Sigmoid colon (tissue), 7 donors: ENCODE measurements at places on chromosomes 13 and 19.
A peak's percentile ranks its signal among the peaks of the same experiment; 100 is the strongest.

GRCh38 chr19:17370026-17370587, 7.0 kb downstream of the PLVAP start:
- no peak overlapping the region for H3K27ac ChIP-seq
- no peak for DNase-seq

DNA sequence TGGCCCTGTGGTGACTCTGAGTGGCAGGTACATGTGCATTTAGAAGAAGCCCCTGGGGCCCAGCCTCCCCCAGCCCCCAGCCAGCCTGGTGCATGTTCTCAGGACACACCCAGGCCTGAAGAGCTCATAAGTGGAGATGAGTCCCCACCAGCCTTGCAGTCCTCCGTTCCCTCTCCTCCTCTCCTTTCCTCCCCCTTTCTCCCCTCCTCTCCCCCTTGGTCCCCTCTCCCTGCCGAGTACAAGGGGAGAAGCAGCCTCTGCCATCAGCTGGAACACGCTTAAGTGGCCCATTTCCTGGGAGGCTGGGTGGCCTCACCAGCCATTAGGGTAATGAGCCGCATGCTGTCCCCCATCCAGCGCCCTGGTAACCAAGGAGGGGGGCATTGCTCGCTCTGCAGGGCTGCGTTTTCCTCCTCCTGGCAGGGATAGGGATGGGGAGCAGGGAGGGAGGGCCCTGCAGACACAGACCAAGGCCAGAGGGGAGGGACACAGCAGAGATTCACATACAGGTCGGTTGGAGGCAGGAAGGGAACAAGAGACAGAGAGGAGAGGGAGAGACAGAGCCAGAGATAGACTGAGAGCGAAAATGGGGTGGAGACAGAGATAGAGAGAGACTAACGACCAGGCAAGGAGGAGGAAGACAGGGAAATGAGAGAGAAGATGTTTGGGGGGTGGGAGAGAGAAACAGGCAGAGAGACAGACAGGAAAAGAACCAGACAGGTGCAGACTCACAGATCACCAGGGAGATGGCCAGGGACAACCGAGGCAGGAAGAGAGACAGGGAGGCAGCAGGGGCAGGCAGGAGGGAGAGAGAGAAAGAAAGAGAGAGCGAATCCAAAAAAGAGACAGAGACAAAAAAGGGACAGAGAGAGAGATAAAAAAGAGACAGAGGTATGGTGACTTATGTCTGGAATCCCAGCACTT, 19.3 kb upstream of the DPP9 start:
- peaks cover under 1% of the 10 kb centered on the region for H3K27me3 ChIP-seq
- peaks cover 21% of the 10 kb centered on the region for H3K4me1 ChIP-seq
- H3K36me3 ChIP-seq, result no peaks in the 10 kb centered on the region
- no peak overlapping the region for H3K27ac ChIP-seq

- no peak overlapping the region for H3K4me3 ChIP-seq
- H3K4me1 ChIP-seq, result peaks cover 14% of the 10 kb centered on the region
- H3K27ac ChIP-seq, result no peak overlapping the region
- no peaks in the 10 kb centered on the region for H3K36me3 ChIP-seq
- DNase-seq, result no peak
These were observed 4.0 kb upstream of the ZNF628 start for GRCh38 chr19:55472463-55472862.

DNA sequence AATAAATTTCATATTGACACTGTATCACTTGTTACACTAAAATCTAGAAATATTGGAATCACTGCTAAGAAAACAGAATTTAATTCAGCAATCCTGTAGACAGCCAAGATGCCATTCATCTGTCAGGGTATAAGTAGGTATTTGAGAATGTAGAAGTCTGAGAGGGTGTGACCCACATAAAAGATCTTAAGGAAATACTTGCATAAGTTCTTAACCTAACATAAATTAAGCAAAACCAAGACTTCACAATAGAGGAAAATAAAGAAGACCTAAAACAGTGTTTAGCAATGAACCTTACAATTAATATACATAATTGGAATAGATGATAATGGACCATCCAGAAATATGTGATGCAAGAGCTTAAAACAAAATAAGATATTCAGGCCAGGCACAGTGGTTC, 636.2 kb downstream of the TBC1D4 start:
- no peaks in the 10 kb centered on the region for H3K36me3 ChIP-seq
- DNase-seq, result no peak
- H3K4me1 ChIP-seq, result no peaks in the 10 kb centered on the region
- H3K4me3 ChIP-seq, result no peak overlapping the region

GRCh38 chr13:32936716-32937115, 79.5 kb upstream of the KL start:
- H3K4me1 ChIP-seq, result no peaks in the 10 kb centered on the region
- H3K36me3 ChIP-seq, result no peaks in the 10 kb centered on the region
- DNase-seq, result no peak
- no peak overlapping the region for H3K27ac ChIP-seq
- no peaks in the 10 kb centered on the region for H3K27me3 ChIP-seq

DNA sequence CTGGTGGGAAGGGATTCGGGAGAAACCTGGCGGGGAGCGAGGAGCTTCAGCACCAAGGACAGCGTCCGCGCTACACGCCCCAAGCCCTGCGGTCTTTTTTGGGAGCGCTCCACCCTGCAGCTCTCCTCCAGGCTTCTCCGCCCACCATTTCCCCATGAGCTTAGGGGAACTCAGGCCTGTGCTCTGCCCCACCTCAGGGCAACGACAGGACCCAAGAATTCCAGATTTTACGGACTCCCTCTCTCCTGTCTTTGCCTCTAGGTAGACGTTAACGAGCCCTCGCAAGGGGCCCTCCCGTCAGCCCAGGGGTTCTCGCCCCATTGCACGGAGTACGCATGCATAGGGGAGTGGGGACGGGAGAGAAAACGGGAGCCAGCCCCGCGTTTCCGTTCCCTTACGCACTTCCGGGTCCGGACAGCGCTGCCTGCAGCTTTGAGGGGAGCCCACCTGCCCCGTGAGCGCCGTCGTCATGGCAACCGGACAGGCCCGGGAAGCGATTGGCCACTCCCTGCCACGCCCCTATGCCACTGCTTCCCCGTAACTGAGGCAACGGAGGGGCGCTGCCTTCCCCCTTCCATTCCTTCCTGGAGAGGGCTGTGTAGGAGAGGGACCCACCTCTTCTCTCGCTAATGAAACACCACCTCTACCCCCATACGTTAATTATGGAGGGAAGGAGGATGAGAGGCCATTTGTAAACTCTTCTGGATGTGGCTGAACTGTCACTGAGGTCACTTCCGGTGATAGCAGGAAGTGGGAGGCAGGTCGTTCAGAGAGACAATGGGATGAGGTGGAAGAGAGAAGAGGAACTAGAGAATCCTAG, 20.8 kb downstream of the NOVA2 start:
- no peaks in the 10 kb centered on the region for H3K4me1 ChIP-seq
- H3K27ac ChIP-seq, result no peak overlapping the region
- peaks cover 3% of the 10 kb centered on the region for H3K27me3 ChIP-seq
- no peaks in the 10 kb centered on the region for H3K36me3 ChIP-seq
- no peak for DNase-seq
- no peak overlapping the region for H3K4me3 ChIP-seq

DNA sequence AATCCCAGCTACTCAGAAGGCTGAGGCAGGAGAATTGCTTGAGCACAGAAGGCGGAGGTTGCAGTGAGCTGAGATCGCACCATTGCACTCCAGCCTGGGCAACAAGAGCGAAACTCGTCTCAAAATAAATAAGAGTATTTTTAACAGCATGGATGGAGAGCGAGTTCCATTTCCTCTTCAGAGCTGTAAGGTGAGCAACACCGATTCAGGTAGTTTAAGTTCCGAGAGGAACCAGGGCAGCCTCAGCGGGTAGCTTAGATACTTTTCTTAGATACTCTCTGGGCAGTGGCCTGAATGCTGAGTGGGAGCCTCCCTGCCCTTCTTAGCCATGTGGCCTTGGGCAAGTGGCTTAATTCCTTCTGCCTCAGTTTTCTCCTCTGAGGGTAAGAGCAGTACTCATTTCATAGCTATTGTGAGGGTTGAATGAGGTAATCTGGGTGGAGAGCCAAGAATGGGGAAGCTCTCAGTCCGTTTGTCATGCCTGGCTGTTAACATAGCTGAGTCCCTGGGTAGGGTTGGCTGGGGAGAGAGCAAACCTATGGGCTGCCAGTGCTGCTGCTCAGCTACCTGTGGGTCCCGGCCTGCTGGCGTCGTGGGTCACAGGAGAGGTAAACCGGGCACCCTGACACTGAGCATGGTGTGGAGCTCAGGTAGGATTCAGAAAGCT, 4.1 kb downstream of the ATP11A start:
- no peak overlapping the region for H3K27ac ChIP-seq
- H3K27me3 ChIP-seq, result no peaks in the 10 kb centered on the region

DNA sequence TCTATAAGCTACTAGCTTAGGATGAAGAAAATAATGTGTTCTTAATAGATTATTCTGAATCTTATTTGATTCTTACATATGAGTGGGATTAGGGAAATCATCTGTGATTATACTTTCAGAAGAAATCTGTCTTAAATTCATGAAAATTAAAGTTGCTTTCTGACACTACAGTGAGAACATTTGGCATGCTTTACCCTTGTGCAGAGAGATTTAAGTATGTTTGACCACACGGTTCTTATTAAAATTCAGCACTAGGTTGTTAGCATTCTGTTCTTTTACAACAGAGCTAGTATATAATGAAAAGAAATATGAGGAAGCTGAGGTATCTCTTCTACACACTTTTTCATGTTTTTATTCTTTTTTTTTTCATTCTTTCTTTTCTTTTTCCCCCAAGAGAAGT, 2723.9 kb downstream of the PCDH9 start:
- H3K36me3 ChIP-seq, result no peaks in the 10 kb centered on the region
- H3K27ac ChIP-seq, result no peak overlapping the region
- DNase-seq, result no peak
- no peak overlapping the region for H3K4me3 ChIP-seq
- no peaks in the 10 kb centered on the region for H3K4me1 ChIP-seq

- H3K36me3 ChIP-seq, result no peaks in the 10 kb centered on the region
- peak overlapping the region; percentile 22 for H3K4me3 ChIP-seq
- no peak for DNase-seq
- no peaks in the 10 kb centered on the region for H3K27me3 ChIP-seq
- no peaks in the 10 kb centered on the region for H3K4me1 ChIP-seq
These were observed 313.8 kb upstream of the SPRY2 start for GRCh38 chr13:80654638-80655249.

DNA sequence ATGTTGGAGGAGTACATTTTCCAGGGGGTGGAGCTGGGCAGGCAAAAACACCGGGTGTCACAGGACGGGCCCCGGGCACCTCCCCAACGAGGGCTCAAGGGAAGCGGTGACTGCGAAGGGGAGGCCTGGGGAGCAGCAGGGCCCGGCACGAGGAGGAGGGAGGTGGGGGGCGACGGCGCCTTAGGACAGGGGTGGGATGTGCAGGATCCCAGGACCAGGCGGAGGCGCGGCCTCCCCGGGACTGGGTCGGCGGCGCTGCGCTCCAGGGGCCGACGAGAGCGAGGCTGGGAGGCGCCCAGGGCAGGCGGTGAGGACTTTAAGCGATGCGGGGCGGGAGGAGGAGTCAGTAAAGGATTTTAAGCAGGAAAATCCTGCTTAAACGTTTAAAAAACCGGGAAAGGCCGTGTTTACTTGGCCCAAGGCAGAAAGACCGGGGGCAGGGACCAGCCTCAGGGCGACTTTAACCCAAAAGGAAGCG, 427 bp downstream of the ZNF160 start:
- peak; percentile 68 for DNase-seq
- H3K36me3 ChIP-seq, result peaks cover 5% of the 10 kb centered on the region
- peak overlapping the region; percentile 91 for H3K27ac ChIP-seq

- H3K27me3 ChIP-seq, result peaks cover 38% of the 10 kb centered on the region
- no peak for DNase-seq
- H3K27ac ChIP-seq, result no peak overlapping the region
- no peak overlapping the region for H3K4me3 ChIP-seq
These were observed 11.7 kb upstream of the PTPRS start for GRCh38 chr19:5352229-5352763.

DNA sequence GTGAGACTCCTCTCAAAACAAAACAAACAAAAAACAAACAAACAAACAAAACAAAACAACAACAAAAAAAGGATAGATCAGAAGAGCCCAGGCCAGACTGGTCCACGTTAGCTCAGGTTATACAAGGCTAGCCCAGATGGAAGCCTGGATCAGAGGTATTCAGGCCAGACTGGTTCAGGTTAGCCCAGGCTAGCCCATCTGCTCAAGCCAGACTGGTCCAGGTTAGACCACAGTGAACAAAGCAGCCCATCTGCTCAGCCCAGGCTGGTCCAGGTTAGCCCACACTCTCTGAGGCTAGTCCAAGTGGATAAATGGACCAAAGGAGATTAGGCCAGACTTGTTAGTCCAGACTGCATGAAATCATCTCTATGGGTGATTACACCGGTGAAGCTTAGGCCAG, 41.2 kb downstream of the CCL25 start:
- H3K27ac ChIP-seq, result no peak overlapping the region
- no peak for DNase-seq
- H3K4me3 ChIP-seq, result no peak overlapping the region
- no peaks in the 10 kb centered on the region for H3K4me1 ChIP-seq
- no peaks in the 10 kb centered on the region for H3K36me3 ChIP-seq

DNA sequence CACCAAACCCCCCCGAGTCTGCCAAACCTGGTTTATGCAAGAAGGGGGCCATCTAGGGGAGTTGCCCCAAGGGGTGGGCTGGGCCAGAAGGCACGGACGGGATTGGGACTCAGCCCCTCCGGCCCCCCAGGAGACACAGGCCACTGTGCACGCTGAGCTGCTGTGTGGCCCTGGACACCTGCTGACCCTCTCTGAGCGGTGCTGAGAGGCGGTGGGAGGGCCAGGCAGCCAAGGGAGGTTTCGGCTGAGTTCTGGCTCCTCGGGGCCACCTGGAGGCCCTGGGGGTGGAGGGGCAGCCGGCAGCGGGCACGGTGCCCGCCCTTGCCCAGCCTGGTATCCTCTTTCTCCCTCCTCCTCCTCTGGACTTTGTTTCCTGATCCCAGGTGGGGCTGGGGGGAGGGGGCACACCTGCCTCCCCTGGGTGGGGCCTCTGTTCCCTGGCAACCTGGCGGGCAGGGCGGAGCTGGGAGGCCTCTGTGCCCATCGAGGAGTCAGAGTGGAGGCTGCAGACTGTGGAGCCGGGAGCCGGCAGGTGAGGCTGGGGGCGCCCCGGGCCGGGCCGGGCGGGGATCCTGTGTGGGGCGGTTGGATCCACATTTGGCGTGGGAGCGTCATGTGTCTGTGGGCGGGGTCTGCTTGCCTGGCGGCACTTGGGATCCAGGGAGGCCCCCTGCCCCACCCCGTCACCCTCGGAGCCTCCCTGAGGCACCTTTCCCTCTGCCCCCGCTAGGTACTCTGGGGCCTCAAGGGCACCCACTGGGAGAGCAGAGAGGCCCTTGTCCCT, at the start of gene MISP:
TSS of gene MISP (plus strand) at position 473 of the 784 bp plus-strand sequence. CDS start 5,835 bp downstream, outside the sequence.
- no peaks in the 10 kb centered on the region for H3K36me3 ChIP-seq
- no peak for DNase-seq
- H3K27me3 ChIP-seq, result peaks cover 27% of the 10 kb centered on the region
- no peaks in the 10 kb centered on the region for H3K4me1 ChIP-seq

- no peak overlapping the region for H3K4me3 ChIP-seq
- no peak for DNase-seq
- H3K27me3 ChIP-seq, result no peaks in the 10 kb centered on the region
- no peak overlapping the region for H3K27ac ChIP-seq
These were observed 61.7 kb downstream of the PDS5B start for GRCh38 chr13:32647926-32648325.
